ENCODE measurements at places on chromosomes 12 and 14.

- DNase-seq = no peak
Observed at GRCh38 chr12:62865937-62866336, 69.0 kb downstream of the PPM1H start.

- no peak for DNase-seq
Observed at GRCh38 chr12:8078916-8079315, 3.2 kb upstream of the NECAP1 start.

GRCh38 chr12:130645751-130646150 lies 70.3 kb downstream of the RIMBP2 start:
- no peak for DNase-seq

DNA sequence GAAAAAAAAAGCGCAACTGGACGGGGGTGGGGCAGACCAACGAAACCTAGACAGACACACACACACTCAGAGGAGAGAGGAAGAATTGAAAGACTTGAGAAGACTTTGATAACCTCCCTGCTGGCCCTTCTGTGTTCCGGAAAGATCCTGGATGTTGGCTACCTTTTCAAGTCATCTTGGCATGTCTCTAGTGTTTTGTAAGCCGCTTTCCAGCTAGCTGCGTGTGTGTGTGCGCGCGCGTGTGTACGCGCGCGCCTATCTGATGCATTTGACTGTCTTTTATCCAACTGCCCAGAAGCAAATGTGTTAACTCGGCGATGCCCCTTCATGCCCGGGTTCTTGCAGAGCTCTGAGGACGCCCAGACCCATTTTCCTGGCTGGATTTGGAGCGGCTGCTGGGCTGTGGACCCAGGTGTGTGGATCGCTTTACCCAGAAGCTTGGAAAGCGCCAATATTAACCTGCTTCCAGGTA lies 664 bp downstream of the LRFN5 start:
- DNase-seq = no peak

- no peak for DNase-seq
Observed at GRCh38 chr12:12088147-12088546, 17.4 kb downstream of the BCL2L14 start.

GRCh38 chr14:24238123-24238522 lies 4.3 kb downstream of the TINF2 start:
- no peak for DNase-seq

DNA sequence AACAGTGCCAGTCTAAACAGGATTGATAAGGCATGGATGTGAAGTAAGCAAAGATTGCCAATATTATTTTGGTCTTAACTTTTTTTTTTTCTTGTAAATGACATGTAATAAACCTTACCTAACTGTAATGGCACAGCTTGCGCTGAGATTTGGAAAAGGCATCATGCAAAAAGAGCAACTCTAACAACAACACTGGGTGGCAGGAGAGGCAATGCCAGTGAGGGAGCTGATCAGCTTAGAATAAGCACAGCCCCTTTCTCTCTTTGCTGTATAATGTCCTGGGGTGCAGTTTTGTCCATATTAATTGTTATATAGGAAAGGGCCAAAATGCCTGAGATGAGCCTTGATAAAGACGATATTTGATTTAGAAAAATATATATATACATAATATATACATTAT lies 1589.7 kb upstream of the FLRT2 start:
- DNase-seq = no peak

GRCh38 chr14:68262567-68262966 lies 443.0 kb downstream of the RAD51B start:
- no peak for DNase-seq

DNA sequence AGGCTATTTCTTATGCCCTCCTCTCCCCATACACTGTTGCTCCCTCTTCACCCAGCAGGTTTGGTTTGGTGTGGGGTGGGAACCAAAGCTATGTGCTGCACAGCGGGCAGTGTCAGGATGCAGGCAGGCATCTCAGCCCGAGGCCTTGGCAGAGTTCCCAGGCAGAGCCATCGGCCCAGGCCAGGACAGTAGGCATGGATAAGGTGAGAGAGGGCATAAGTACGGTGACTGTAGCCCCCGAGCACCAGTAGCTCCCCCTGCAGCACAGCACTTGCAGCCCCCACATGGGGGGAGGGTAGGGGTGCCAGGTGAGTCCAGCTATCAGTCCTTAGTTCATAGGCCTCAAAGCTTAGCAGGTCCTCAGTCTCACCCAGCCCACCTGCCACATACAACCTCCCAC lies 7.2 kb downstream of the KLHL33 start:
- no peak for DNase-seq

GRCh38 chr14:102930753-102931579 lies 8.5 kb downstream of the AMN start:
- no peak for DNase-seq

- DNase-seq = no peak
Observed at GRCh38 chr12:54058128-54058768, 4.6 kb downstream of the HOXC4 start.

DNA sequence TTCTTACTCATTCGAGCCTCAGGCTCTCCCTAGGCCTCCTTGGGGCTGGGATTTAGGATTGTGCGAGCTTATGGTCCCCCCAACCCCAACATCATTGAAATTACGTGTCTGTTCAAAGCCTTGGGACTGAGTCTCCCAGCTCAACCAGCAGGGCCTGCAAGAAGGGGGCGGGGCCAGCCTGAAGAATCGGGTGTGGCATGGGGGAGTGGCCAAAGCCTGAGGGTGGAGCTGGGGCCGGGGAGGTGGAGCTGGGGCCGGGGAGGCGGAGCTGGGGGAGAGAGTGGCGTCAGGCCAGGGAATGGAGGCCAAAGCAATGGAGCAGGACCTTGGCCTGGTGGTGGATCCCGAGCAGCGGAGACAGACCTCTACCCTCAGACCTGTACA lies 24.3 kb upstream of the HSPB8 start:
- no peak for DNase-seq

GRCh38 chr14:47543459-47543858 lies 131.9 kb downstream of the MDGA2 start:
- DNase-seq = no peak

- DNase-seq = no peak
Observed at GRCh38 chr14:85054178-85054577, 475.8 kb upstream of the FLRT2 start.

- DNase-seq = no peak
Observed at GRCh38 chr12:111209811-111210210, 159.1 kb downstream of the PHETA1 start.

DNA sequence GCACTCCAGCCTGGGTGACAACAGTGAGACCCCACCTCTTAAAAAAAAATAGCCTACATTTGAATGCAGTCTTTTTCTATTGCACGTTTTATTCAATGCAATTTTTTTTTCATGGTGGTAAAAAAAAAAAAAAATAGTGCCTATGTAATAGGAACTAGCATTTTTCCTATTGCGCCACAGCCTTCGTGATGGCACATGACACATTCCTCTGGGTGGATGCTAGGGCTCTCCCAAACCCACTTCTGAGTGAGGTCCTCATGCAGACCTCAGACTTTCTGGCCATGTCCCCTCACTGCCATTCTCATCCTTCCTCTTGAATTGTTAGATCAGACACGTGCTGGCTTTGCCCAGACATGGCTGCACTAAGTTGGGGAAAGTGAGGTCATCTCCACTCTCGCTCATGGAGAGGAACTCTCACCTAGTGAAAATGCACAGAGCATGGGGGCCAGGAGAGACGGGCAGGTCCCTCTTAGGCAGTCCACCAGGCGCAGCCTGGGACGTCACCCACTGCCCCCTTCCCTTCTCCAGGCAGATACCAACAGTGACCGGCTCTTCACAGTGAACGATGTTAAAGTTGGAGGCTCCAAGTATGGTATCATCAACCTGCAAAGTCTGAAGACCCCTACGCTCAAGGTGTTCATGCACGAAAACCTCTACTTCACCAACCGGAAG lies 19.2 kb downstream of the DCAF4 start:
- DNase-seq = no peak

DNA sequence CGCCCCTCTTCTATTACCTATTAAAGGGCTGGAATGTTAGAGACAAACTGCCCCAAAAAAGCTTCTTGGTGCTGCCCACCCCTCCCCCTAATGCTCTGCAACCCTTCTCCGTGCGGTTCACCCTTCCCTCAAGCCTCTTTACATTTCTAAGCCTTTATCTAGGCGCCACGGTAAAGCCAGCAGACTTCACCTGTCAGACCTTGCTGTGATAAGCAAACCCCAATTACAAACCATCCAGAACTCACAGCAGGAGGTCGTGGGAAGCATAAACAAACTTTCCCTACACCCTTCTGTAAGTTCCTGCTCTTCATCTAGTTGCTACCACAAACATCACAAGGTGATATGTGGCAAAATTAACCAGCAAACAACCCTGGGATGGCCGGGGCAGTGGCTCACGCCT lies 56.8 kb downstream of the MOK start:
- DNase-seq = no peak

DNA sequence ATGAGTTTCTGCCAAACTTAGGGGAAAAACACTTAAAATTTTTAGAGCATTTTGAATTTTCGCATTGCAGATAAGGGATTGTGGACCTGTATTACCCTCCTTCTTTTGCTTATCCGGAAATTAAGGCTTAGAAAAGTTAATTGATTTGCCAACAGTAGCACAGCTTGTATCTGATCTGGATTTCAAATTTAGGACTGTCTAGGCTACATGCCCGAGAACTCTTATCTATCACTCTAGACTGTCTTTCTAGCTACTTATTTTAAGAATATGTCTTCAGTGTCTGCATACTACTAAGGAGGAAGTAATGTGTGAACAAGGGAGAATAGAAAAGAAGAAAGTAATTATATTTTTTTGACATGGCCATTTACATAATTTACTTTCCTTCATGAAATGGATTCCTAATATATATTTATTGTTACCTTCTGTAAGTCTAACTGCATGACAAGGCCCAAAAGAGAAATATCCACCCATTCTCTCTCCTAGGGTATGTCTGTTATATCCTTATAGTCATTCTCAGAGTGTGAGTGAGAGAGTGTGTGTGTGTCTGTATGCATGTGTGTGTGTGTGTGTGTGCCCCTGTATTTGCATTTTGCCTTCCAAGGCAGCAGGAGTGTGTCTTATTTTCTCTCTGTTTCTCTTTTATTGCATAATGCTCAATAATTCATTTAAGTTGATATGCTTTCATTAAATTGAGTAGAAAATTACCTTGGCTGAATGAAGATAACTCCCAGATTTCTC lies 132.1 kb downstream of the SLC5A8 start:
- DNase-seq = no peak

GRCh38 chr14:68566075-68566474 lies 226.8 kb downstream of the ZFP36L1 start:
- no peak for DNase-seq

DNA sequence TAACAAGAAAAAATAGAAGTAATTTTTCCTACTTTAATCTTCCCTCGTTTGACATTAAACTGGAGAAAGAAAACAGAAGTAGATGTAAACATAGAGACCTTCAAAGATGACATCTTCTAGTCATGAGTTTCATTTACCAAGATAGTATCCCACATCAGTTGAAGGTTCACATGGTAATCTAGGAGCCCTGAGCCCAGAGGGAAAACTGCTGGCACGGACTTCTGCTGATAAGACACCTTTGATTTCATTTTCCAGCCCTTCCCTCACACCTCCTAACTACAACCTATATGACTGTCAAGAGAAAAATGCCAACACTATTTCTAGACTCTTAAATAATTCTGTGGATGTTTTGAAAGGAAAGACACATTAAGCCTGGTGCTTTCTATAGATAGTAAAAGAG lies 46.0 kb upstream of the CCDC175 start:
- no peak for DNase-seq

DNA sequence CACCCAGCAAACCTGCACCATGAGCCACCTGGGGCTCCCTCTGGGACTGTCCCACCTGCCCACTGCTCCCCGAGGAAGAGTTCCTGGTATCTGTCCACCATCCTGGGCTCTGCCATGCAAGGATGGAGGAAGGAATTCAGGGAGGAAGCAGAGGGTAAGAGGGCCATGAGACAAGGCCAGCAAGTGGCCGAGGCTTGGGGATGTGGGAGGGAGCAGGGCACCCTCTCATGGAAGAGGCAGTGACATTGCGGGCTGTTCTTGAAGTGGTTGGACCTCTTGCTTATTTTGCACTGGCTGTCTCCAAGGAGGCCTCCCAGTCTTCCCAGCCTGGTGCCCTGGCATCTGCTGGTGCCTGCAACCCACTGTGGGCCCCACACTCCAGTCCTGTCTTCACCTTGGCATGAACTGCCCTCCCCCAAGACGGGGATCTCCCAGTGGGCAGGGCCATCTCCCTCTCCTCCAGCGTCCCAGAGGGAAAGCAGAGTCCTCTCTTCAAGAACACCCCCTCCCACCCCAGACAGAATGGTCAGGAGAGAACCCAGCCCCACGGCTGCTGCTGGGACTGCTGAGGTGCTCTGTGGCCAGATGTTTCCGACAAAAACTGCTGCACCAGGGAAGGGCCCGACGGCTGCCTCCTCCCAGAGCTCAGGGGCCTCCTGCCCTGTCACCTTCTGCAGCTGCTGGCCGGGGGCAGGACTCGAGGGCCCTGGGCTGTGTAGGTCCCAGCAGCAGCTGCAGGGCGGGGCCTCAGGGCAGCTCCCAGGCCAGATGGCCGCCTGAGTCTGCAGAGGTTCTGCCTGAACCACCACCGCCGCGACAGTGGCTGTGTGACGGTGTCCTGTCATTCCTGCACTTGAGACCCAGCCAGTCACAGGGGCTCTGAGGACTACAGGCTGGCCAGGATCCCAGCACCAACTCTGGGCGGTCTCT lies 1.8 kb upstream of the AKT1 start:
- DNase-seq = peak; percentile 83

GRCh38 chr12:32455607-32456071 lies 56.3 kb downstream of the FGD4 start:
- DNase-seq = peak; percentile 70

DNA sequence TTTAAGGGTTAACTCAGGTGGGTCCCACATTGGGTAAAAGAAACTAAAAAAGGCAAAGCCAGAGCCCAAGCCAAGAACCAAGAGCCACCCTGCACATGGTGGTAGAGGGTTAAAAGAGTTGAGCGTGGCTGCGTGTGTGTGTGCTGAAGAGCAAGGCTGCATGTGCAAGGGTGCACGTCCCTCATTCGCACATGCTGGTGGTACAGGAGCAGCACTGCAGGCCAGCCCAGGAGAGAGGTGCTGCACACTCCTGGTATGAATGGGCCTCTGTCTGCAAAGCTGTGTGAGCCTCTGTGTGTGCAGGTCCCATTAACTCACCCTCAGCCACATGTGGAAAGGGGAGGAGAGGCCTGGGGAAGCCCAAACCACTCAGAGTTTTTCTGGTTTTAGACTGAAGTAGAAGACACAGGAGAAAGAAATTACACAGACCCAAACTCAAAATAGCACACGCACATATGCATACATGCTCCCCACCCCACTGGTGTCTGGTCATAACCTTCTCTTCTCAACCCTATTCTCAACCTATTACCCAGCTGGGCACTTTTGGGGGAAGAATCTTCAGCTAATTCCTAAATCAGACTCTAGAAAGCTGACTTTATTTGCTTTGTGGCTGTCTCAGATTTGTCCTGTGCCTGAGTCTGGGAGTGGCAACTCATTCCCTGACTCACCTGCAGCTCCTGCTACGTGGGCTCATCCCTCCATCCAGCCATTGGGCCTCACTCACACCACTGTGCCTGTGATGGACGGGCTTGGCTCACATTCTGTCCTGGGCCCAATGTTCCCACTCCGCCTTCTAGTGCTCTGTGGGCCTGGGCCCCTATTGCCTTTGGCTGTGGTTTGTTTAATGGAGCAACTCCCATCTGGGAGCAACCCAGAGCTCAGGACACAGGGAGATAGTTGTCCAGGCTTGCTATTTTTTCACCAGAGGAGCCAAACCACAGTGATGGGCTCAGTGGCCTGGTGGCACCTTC lies 30.8 kb upstream of the COL2A1 start:
- no peak for DNase-seq

GRCh38 chr12:64137117-64137516 lies 85.0 kb downstream of the KICS2 start:
- peak; percentile 24 for DNase-seq

- no peak for DNase-seq
Observed at GRCh38 chr12:12216349-12217017, 50.4 kb downstream of the LRP6 start.
